Activated CD4-positive, alpha-beta T cell treated with anti-CD3 and anti-CD28 coated beads, Interleukin-2, amount 10 ng/mL, durations not matched to agents 24 days and 14 days (primary cell): ENCODE measurements at places on chromosomes 7 and 10.

GRCh38 chr7:830069-830468 is 2.2 kb upstream of the SUN1 start:
- no peak for DNase-seq

GRCh38 chr7:96621932-96622331 is 87.7 kb downstream of the SEM1 start:
- DNase-seq = no peak

DNA sequence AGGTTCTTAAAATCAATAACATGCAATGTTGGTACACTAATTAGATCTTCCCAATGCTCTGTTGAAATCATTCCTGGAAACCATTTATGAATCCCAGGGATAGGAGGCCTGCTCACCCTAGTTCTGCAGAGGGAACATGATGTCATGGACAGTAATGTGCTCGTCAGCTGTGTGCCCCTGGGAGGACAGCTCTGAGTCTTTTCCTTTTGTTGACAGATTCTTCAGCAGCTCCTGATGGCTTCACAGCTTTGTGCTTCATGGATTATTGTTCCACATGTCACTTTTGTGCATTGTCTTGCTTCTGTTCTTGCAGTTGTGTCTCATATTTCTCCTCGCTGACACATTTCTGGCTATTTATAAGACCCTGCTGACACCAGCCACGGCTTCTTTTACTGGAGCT is 367.5 kb downstream of the CCSER2 start:
- no peak for DNase-seq

GRCh38 chr10:124622158-124622557 is 122.0 kb downstream of the FAM53B start:
- DNase-seq = no peak

DNA sequence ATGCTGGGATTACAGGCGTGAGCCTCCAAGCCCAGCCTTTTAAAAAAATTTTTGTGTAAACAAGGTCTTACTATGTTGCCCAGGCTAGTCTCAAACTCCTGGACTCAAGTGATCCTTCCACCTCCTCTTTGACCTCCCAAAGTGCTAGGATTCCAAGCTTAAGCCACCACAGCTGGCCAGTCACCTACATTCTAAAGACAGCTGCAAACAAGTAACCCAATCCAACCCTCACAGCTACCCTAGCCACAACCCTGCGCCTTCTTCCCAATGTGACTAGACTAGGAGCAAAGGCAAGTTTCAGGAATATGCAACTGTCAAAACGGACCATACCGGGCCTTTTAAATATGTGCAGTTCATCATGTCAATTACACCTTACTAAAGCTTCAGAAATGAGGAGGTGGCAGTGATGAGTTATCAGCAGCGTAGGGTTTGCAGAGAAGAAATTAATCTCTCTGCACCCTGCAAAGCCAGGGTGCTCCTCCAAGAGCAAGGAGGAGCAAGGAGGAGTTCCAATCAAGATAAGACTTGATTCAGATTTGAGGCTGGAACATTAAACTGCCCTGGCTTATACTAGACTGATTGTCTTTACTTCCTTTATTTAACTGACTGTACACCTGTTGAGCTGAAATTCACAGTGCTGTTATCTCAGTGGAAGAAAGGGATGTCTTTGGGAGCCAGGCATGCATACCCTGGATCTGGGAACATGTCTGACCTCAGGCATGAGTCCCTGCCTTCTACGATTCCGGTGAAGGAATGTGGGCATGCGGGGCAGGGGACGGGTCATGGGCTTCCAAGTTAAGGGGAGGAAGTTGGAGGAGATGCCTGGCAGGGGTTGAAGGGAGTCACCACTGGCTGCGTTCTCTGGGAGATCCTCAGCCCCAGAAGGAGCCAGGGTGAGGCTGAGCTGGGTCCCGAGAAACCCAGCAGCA is 15.5 kb upstream of the TMEM120A start:
- no peak for DNase-seq

DNA sequence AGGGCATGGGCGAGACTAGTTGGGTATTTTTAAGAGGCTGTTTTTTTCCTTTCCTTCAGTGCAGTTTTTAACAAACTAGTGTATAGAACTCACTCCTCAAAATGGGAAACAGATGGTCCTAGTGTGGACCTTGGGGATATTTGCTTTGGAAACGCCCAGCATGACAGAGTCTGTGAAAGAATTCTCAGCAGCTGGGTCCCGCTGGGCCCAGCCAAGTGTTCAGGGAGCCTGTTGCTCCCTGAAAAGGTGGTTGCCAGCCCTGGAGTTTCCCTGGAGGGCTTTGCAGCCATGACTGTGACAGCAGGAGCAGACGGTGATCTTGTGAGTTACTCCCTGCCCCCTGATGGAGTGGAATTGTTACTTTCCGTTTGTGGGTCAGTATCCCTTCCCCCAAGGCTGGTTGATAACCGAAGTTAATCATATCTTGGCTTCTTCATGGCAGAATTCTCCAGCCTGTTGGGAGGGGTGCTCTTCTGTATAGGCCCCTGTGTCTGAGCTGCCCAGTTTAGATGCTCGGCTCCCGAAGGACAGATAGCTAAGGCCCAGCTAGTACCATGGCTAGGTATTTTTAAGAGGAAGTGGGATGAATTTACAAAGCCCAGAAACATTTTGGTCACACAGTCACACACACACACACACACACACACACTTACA is 278.6 kb upstream of the HABP2 start:
- no peak for DNase-seq

- no peak for DNase-seq
These were observed 24.1 kb downstream of the GRIFIN start for GRCh38 chr7:2452074-2452507.

DNA sequence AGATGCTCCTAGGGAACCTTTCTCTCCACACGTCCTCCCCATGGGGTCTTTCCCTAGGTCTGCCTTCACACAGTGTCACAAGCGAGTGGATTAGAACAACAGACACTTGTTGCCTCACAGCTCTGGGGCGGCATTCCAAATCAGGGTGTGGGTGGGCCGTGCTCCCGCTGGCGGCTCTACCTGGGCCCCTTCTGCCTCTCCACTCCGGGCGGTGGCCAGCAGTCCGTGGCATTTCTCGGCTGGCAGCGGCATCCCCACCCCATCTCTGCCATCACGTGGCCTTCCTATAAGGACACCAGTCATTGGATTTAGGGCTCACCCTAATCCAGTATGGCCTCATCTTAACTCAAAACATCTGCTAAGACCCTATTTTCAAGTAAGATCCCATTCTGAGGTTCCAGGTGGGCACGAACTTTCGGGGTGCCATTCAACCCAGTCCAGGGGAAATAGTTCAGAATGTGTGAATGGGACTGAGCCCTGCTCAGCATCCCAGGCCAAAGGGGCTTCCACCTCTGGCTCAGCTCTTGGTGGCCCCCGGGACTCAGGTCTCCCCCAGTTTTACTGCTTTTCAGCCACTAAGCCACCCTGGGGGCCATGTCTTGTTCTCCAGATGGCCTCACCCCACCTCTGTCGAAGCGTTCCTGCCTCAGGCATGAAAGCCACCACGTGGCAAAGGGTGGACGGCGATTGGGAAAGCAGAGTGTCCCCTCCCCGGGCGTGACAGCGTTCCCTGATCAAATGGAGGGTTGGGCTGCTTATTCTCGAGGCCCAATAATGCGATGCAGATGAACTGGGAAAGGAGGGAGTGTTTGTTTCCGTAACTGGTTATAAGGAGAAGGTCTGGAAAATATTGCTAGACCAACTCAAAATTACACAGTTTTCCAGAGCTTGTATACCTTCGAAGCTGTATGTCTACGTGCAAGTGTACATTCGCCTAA is 350.0 kb downstream of the GLRX3 start:
- no peak for DNase-seq

- no peak for DNase-seq
These were observed 26.4 kb downstream of the GRK5 start for GRCh38 chr10:119233821-119234220.

DNA sequence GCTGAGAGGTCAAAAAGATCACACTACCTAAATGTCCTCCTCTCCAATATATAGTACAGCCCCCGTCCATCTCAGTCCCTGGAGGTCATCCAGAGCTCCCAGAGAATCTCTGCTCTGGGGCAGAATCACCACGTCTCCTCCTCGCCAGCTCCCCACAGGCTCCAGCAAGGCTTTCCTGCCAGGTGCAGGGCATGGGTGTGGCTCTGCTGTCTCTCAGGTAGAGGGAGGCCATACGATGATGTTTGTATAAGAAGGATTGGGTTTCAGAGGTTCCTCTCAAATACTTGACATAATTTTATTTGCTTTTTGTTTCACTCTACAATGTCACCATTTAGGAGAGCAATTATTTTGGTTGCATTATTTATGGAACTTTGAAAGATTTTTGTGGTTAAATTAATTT is 98.3 kb upstream of the PRSS58 start:
- DNase-seq = no peak

DNA sequence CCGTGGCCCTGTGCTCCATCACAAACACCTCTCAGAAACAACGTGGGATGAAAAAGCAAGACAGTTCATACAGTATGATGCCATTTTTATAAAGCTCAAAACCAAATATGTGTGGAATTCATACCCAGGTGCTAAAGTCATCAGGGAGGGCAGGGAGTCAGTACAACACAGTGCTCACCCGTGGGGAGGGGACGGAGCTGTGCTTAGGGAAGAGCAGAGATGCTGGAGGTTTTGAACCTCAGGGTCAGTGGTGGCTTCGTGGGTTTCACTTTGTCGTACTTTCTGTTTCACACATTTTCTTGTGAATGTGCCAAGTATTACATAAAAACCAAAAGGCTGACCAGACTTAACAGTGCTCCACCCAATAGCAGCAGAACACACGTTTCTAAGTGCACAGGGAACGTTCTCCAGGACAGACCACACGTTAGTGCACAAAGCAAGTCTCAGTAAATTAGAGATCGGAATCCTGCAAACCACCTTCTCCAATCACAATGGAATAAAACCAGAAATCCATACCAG is 21.2 kb downstream of the ZMIZ2 start:
- peak; percentile 78 for DNase-seq

DNA sequence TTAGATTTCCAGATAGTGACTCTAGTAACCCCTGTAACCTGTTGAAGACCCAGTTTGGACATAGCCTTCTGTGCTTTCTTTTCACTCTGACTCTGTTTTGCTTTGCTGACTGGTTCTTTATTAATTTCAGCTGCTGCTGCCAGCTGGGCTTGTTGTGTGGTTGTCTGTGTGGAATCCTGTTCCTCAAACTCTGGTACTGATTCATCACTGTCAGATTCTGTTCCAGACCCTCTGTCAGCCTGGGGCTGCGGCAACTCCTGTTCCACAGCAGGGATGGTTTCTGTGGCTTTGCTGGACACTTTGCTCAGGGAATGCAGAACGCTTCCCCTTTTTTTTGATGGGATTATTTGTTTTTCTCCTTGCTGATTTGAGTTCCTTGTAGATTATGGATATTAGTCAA is 104.9 kb downstream of the SEC23IP start:
- no peak for DNase-seq

- no peak for DNase-seq
These were observed 59.4 kb downstream of the WAPL start for GRCh38 chr10:86461963-86462804.

DNA sequence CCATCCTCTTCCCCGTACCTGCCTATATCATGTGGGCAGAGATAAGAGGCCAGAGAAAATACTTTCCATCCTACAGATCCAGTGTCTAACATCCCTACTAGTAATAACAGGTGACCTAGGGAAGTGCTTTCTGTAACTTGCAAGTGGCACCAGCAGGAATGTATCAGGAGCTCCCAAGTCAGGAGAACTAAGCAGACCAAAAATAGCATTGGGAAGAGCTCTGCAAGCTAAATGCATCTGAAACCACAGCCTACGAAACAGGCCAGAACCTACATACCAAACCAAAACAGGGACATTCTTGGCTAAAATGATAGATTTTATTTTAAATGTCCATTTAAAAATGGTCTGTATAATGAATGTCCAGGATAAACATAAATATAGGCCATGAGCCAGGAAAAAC is 680.8 kb downstream of the PHTF2 start:
- no peak for DNase-seq

GRCh38 chr7:11786186-11786585 is 45.8 kb downstream of the THSD7A start:
- DNase-seq = no peak

GRCh38 chr7:69426705-69427104 is 171.6 kb upstream of the AUTS2 start:
- no peak for DNase-seq

GRCh38 chr7:55590517-55591281 is 18.4 kb upstream of the VOPP1 start:
- DNase-seq = no peak

GRCh38 chr10:107544706-107545520 is 380.4 kb upstream of the SORCS1 start:
- no peak for DNase-seq

- no peak for DNase-seq
These were observed 400.5 kb downstream of the KCNMA1 start for GRCh38 chr10:77237120-77237519.

- DNase-seq = no peak
These were observed 251.0 kb upstream of the TAC1 start for GRCh38 chr7:97480772-97481390.

GRCh38 chr10:9228771-9229170 is 1174.3 kb downstream of the GATA3 start:
- no peak for DNase-seq

GRCh38 chr7:12866207-12866606 is 178.8 kb downstream of the ARL4A start:
- DNase-seq = no peak

DNA sequence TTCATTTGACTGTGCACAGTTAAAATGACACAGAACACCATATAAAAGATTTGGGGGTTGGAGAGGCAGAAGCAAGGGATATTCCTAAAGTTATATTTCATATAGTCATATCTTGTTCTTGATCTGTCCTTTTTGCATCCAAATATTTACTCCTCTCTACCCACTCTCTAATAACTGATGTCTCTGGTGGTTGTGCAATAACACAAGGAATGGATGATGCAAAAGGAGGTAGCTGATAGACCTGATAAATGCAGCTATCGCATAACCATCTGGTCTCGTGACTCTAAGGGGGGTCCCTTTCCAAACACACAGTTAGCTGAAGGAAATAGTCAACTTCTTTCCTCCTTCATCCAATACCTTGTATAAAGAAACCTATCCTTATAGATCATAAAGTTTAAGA is 123.1 kb downstream of the POLR1F start:
- DNase-seq = no peak

DNA sequence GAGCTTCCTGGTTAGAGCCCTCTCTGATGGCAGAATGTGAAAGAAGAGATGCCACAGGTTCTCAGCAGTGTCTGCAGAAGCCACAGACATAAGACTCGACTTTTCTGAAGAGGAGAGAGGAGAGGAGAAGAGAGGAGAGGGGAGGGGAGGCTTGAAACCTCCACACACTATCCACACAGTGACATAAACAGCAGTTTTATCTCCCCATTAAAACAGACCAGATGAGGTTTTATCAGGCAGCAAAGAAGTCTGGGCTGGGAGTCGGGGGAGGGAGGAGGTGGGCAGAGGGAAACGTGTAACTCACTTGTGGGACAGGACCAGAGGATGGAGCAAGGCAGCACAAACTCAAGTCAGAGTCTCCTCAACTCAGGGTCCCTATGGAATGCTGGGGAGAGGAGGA is 76.5 kb downstream of the XPNPEP1 start:
- no peak for DNase-seq

DNA sequence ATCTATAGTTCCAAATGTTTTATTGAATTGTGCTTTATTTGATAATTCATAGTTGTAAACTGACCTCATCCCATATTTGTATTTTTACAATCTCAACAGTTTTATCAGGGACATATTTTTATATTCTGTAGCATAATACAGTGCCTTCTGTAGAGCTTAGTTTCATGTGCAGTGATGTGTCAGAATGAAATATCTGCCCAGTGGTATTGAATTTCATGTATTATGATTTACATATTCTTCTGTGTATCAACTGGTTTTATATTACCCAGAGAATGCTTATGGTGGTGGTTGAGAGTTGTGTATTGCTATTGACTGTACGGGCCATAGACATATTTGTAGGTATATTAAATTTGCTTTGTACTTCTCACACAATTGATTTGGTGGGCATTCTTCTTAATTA is 89.9 kb downstream of the KAT6B start:
- no peak for DNase-seq
